ENCODE measurements at places on chromosomes 5 and 9.

DNA sequence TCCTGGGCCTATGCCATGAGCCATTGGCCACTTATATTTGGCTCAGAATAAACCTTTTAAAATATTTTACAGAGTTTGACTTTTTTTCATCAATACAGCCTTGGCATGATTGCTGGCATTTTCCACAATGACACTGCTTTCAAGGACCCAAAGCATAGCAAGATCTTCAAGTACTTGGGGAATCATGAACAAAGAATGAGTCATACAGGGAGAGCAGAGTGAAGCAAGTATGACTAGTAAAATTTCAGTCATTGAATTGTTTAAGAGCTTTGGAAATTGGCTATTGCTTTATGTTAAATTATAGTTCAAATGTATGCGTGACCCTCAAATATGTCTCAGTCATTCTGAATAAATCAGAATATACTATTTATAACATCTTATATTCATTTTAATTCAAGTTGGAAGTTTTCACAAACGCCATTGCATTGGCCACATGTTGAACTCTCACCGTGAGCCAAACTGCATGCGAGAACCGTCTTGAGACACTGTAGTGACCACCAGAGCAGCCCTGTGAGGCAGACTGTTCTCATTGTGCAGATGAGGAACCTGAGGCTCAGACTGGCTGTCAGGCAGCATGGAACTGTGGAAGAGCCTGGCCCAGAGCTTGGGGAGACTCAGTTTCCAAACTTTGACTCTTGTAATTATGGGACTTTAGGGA lies 52.9 kb downstream of the GDNF start:
- no peak for DNase-seq

- no peak for DNase-seq
Measured at GRCh38 chr9:36328798-36329411, 70.7 kb upstream of the GNE start.

- no peak for DNase-seq
Measured at GRCh38 chr9:98899408-98900056, 44.2 kb upstream of the COL15A1 start.

GRCh38 chr5:172370648-172371545 lies 83.4 kb downstream of the SH3PXD2B start:
- no peak for DNase-seq

- DNase-seq = no peak
Measured at GRCh38 chr9:12391839-12392509, 301.2 kb upstream of the TYRP1 start.

GRCh38 chr5:35741971-35742370 lies 114.7 kb upstream of the IL7R start:
- DNase-seq = no peak

GRCh38 chr9:97983589-97984187 lies 547 bp downstream of the ANP32B start:
- DNase-seq = no peak

Data from cerebellar nuclear complex (tissue), 1 donor.